Central memory CD8-positive, alpha-beta T cell (primary cell): ENCODE measurements at places on chromosomes 1 and 21.

- DNase-seq: no peak
Observed at GRCh38 chr1:14443164-14443787, 155.2 kb upstream of the KAZN start.

DNA sequence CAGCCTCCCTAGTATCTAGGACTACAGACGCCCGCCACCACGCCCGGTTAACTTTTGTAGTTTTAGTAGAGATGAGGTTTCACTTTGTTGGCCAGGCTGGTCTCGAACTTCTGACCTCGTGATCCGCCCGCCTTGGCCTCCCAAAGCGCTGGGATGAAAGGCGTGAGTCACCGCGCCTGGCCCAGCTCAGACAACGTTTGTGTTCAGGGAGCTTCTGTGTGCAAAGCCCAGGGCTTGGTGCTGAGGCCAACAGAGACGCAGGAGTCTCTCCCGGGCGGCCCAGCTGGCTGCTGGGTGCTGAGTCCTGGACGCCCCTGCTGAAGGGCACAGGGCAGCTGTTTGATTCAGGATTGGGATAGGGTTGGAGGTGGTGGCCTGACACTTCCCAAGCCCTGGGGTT, 3.0 kb downstream of the PRKCZ start:
- no peak for DNase-seq

DNA sequence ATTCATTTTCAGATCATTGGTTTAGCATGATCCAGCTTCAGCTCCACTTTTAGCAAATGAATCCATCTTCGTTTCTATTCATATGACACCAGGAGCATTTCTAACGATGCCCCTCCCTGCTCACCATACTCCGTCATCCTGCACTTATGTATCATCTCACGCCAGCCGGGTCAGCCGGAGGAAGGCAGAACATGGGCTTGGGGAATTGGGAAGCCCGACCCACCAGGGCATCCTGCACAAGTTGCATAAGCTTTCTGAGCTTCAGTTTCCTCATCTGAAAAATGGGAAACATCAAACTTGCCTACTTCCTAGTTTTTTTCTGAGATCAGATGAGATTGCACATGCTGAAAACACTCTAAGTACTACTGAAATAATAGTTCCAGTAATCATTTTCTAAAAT, 194.7 kb downstream of the AK5 start:
- DNase-seq: no peak

GRCh38 chr1:61091455-61091854, 9.1 kb downstream of the NFIA start:
- DNase-seq: no peak

DNA sequence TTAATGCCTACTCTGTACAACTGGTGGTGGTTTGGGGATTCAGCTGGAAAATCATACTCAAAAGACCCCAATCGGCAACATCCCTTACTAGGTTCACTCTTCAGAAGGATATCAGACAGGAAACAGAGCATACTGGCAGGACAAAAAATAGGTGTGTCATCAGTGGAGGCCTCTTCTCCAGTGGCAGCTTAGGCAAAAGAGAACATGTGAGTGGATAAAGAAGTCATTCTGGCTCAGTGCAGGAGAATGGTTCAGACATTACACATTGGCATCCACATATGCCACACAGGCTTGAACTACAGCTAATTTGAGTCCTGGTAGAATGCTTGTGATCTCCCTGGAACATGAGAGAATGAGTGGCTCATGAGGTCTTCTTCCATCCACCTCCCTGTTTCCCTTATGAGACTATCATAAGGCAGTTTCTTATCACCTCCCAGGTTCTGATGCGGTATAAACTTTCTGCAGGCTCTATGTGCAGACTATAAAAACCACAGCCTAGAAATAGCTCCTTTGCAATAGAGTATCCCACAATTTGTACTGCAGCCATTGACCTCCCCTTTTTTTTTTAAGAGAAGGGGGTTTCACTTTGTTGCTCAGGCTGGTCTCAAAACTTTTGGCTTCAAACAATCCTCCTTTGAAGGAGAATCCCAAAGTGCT, 24.7 kb downstream of the VAMP4 start:
- no peak for DNase-seq

DNA sequence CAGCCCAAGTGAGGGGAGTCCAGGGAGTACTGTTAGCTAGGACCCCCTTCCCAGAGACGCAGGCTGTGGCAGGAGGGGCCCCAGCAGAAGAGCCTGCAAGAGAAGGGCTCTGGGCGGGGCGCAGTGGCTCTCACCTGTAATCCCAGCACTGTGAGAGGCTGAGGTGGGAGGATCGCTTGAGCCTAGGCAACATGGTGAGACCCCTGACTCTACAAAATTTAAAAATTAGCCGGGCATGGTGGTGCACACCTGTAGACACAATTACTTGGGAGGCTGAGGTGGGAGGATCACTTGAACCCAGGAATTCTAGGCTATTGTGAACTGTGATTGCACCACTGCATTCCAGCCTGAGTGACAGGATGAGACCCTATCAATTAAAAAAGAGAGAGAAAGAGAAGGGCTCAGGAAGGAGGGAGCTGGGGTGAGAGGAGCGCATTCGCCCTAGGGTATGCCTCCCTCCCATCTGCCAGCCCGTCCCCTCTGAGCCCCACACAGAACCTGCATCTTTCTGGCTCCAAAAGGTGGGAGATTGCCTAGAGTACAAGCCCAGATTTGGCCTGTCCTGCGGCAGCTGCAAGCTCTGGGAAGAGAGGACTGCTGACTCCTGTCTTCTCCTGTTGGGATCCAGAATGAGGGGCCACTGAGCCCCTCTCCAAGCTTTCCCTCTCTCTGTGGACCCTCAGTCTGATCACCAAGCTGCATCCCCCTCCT, 3.6 kb downstream of the KCNQ4 start:
- DNase-seq: no peak

GRCh38 chr1:43527111-43527878, 3.4 kb upstream of the PTPRF start:
- no peak for DNase-seq

DNA sequence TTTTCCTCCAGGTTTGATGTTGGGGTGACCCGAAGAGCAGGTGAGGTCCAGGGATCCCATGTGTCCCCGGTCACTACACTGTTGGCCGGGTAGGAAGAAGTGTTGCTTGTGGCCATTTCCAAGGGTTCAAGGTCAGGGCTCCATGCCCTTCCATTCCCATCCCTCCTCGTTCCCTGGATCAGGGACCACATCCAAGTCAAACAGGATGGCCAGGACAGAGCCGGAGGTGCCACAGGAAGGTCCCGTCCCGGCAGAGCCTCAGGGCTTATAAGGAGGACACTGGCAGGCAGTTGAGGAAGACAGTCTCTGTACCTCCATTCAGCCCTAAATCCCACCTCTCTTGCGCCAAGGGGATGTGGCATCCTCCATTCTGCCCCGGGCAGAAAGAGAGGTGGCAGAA, 22.0 kb upstream of the FAM131C start:
- no peak for DNase-seq

DNA sequence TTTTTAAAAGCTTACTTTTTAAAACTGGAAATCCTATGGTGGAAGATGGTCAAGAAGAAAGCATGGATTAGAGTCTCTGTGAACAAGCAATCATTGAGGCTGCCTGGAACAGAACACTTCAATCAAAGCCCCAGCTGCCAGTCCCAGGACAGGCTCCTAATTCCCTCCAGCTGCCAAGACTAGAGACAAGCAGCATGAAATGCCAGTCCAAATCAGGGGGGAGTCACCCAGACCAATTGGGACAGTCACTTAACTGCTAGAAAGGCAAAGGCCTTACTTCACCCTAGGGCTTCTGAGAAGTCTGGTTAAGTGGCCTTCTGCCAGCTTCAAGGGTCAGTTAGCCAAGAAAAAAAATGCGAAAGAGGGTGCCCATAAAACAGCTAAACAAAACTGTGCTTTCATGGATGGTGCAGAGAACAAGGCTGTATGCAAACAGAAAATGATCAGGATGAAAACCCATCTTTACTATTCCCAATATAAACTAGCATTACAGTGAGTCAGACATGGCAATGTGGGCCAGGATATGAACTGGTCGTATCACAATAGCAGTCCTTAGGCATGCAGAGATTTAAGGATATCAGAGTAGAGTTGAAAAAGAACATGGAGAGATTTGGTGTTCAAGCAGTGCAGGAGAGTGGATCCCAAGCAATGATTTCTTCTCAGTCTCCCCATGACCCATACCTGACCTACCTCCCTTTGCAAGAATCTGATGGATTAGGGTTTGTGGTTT, 31.0 kb upstream of the MAN1A2 start:
- DNase-seq: no peak

- no peak for DNase-seq
Observed at GRCh38 chr1:2383576-2383975, 7.8 kb downstream of the MORN1 start.

DNA sequence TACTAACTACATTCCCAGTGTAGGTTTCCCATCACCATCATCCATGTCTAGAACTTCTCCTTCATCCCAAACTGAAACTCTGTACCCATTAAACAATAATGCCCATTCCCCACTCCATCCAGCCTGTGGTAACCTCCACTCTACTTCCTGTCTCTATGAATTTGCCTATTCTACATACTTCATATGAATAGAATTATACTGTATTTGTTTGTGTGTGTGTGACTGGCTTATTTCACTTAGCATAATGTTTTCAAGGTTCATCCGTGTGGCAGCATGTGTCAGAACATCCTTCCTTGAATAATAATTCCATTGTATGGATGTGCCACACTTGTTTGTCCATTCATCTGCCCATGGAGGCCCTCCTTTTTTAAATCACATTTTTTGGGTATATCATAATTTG, 35.7 kb downstream of the ATP2B4 start:
- DNase-seq: no peak

DNA sequence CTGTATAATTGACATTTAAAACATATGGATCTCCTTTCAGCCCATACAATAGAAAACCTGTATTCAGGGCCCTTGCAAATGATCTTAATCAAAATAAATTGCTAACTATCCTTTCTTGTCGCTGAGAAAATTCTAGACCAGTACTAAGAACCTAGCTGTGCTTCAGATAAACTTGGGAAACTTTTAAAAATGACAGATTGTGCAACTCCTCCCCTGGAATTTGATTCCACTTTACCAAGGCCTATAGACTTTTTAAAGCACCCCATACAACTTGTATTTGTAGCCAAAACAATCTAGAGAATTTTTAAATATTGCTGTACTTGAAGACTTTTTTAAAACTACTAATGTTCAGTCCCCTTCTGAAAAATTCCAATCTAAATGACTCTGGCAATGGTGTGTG, 51.6 kb downstream of the ZNF644 start:
- DNase-seq: no peak

DNA sequence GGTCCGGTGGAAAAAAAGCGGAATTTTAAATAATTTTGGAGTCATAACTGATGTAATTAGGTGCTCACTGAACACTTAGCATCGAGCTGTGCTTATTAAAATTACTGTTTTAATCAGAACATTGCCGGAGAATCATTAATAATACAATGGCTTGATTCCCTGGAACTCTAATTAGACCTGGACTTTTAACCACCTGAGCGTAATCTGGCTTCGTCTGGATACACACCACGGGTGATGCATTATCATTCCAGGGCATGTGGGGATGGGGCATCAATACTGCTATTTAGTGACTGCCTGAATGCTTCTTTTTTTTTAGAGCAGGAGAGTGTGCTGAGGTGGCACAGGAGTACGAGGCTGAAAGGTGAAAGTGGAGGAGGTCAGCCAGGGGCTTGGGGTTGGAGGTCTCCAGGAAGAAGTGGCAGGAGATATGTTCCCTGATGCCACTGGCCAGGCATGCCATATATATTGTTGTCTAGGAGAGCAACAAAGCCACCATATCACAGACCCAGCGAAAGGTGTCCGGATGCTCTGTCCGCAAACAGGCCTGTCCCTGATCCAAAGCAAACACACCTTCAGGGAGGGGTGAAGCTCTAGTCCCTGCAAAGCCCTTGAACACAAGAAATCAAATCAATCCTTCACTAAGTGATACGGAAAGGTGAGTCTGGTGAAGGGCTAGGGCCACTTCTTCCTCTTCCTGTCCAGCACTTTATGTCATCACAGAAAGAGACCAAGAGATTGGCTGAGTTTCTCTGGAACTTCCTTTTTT, 125.2 kb downstream of the PLXNA2 start:
- DNase-seq: no peak

DNA sequence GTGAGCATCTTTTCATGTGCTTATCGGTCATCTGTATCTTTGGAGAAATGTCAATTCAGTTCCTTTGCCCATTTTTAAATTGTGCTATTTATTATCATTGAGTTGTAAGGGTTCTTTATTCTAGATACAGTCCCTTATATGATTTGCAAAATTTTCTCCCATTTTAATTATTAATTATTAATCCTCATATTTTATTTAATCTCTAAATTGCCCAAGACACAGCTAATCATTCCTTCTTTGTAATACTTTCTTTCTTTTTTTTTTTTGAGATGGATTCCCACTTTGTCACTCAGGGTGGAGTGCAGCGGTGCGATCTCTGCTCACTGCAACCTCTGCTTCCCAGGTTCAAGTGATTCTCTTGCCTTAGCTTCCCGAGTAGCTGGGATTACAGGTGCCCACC, 13.1 kb upstream of the TENT5B start:
- no peak for DNase-seq

- DNase-seq: no peak
Observed at GRCh38 chr1:100308777-100309176, 42.8 kb downstream of the RTCA start.

- no peak for DNase-seq
Observed at GRCh38 chr1:53986458-53986857, 31.5 kb downstream of the LDLRAD1 start.

- no peak for DNase-seq
Observed at GRCh38 chr1:12506281-12507280, 111.4 kb downstream of the DHRS3 start.

DNA sequence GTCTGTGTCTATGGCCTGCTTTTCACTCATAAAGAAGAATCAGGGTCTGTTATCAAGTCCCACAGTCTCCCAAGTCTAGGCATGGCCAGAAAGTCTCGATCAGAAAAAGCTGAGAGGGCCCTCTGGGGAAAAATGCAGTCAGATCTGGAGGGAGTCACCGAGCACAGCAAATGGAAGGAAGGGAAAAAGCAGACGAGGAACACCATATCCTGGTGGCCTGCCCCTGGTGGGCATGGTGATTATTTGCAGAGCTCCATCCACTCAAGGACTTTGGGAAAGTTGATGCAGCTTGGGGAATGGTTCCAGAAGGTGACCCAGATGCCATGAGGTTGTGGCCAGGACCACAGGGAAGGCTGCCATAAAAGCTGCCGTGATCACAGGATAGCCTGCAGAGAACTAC, 189.1 kb downstream of the CLIC6 start:
- DNase-seq: no peak

- DNase-seq: no peak
Observed at GRCh38 chr1:180198196-180198595, 31.9 kb upstream of the LHX4 start.

DNA sequence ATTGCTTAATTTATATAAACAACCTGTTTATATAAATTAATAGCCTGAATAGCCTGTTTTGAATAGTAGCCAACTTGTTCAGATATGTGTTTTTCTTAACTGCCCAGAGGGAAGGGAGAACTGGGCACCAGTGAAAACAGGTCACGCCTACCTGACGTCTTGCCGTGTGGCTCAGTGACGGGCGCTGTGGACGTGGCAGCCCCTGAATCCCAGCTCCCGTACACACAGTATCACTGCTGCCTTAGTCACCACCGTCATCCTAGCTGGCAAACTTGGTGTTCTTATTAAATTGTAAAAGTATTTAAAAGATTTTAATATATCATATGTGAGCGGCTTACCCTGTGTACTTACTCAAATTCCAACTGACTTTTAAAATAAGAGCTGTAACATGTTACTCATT, 35.4 kb upstream of the TRAPPC10 start:
- no peak for DNase-seq

- no peak for DNase-seq
Observed at GRCh38 chr1:58456470-58456869, 90.1 kb downstream of the OMA1 start.

GRCh38 chr1:229879746-229880145, 187.3 kb upstream of the GALNT2 start:
- DNase-seq: no peak
